ENCODE measurements at places on chromosomes 3 and 15. TPM values are rescaled to one million over a fixed set of nuclear protein-coding genes. Genes with fewer than 3 reads are reported as not detected.

The ACKR4 gene
- total RNA-seq: not detected

The CYP1A2 gene
- total RNA-seq: not detected

The ANKUB1 gene
- total RNA-seq: not detected

The TICRR gene
- total RNA-seq: 24.9 TPM

- no peak for DNase-seq
Measured at GRCh38 chr15:40900256-40901052, 6.2 kb downstream of the VPS18 start.

- no peak for DNase-seq
Measured at GRCh38 chr15:26065723-26066122, 202.6 kb upstream of the ATP10A start.

- DNase-seq: no peak
Measured at GRCh38 chr3:123088387-123088786, 21.6 kb downstream of the PDIA5 start.

GRCh38 chr15:59410391-59410896 lies 27.5 kb upstream of the FAM81A start:
- DNase-seq: no peak

GRCh38 chr3:126468028-126468891 lies 7.4 kb downstream of the ZXDC start:
- DNase-seq: no peak

DNA sequence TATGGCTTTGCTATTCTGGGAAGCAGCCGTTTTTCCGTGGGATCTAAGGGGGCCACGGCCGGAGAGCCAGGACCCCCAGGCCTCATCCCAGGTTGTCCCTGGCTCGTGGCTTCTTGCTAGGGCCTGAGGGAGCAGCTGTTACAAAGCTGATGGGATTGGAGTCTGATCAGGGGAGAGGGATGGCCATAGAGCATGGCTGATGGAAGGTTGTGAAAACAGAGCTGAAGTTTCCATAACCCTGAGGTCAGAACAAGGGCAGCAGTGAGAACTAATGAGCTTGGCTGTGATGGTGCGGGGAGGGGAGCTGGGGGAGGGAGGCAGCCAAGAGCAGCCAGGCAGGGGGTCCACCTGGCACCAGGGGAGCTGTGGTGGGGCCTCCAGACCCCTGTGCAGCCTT lies 63.0 kb downstream of the LINGO1 start:
- DNase-seq: peak; percentile 18

GRCh38 chr3:52819936-52820335 lies 10.5 kb downstream of the ITIH4 start:
- DNase-seq: no peak

DNA sequence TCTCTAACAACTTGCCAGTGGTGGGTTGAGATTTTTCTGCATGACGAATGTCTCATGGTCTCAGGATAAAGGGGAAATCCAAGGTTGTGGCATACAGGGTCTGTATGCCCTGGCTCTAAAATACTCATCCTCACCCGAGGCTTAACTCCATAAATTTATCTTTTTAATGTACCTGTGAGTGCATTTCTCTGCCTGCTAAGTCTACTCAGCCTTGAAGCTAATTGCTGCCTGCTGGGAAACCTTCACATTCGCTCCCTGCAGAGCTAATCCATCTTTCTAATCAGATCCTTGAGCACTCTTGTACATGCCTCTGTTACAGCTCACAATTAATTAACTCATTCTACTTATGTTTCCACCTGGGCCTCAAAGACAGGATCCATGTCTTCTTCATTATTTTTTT lies 93.8 kb downstream of the CMSS1 start:
- DNase-seq: no peak
